T-helper 22 cell (primary cell): ENCODE measurements at places on chromosomes 2 and 18.

GRCh38 chr2:229340086-229340760, 69.1 kb upstream of the PID1 start:
- DNase-seq: no peak

- no peak for DNase-seq
Measured at GRCh38 chr2:137123226-137123625, 357.9 kb downstream of the THSD7B start.

- no peak for DNase-seq
Measured at GRCh38 chr2:74851191-74851566, 17.3 kb downstream of the HK2 start.

- no peak for DNase-seq
Measured at GRCh38 chr2:189076572-189076971, 102.4 kb downstream of the COL3A1 start.

DNA sequence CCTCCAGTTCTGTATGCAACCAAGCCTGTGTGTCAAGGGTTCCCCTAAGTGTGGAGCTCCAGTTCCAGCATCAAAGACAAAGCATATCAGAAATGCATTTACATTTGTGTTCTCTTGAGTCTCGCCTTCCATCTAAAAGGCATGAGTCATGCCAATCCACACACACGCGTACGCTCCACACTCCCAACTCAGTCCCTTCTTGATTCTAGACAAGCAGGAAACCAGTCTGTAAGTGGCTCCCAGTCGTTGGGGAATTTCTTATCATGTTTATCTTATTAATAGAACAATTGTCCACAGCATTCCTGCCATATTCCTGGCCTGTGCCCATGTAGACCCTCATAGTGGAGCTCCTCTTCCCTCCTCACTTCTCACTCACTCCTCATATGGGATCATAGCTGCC, 86.4 kb upstream of the SLC35G4 start:
- no peak for DNase-seq

DNA sequence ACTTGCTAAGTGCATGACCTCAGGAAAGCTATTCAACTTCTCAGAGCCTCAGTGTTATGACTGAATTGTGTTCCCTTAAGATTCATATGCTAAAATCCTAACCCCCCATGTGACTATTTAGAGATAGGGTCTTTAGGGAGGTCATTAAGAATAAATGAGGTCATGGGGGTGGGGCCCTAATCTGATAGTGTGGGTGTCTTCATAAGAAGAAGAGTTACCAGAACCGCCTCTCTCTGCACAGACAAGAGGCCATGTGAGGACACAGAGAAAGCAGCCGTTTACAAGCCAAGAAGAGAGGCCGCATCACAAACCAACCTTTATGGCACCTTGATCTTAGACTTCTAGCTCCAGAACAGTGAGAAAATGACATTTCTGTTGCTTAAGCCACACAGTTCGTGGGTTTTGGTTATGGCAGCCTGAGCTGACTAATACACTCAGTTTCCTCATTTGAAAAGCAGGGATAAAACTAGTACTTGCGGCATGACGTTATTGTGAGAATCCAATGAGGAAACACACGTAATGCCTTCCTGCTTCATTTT, 9.9 kb downstream of the SH2D6 start:
- DNase-seq: no peak

DNA sequence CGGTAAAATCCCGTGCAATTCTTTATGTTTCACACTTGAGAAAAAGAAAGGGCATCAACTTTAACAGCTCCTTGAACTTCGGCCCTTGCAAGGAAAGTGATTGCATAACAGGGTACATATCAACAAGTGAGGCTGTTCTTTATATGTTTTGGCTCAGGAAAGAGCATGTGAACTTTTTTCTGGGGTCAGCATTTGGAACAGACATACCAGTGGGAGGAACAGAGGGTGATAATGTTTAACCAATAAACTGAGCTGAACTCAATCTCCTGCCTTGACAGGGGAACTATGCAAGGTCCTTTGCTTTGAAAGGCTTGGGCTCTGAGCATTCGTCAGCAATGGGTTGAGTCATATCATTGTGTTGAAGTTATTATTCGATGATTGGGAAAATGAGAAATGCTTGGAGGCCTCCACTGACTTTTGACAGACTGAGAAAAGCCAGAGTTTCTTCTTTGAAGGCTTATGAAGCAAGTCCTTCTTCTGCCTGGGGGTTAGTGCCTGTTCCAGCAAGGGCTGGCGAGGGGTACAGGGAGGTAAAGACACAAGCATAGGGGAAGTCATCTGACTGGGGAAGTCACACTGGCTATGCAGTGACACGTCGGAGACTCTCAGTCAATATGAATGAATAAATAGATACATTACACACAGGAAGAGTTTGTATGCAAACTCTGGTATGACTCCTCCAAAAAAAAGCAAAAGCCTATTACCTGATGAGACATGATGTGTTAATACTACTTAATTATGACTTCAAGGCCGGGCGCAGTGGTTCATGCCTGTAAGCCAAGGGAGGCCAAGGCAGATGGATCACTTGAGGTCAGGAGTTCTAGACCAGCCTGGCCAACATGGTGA, 57.2 kb downstream of the CYB5A start:
- no peak for DNase-seq

DNA sequence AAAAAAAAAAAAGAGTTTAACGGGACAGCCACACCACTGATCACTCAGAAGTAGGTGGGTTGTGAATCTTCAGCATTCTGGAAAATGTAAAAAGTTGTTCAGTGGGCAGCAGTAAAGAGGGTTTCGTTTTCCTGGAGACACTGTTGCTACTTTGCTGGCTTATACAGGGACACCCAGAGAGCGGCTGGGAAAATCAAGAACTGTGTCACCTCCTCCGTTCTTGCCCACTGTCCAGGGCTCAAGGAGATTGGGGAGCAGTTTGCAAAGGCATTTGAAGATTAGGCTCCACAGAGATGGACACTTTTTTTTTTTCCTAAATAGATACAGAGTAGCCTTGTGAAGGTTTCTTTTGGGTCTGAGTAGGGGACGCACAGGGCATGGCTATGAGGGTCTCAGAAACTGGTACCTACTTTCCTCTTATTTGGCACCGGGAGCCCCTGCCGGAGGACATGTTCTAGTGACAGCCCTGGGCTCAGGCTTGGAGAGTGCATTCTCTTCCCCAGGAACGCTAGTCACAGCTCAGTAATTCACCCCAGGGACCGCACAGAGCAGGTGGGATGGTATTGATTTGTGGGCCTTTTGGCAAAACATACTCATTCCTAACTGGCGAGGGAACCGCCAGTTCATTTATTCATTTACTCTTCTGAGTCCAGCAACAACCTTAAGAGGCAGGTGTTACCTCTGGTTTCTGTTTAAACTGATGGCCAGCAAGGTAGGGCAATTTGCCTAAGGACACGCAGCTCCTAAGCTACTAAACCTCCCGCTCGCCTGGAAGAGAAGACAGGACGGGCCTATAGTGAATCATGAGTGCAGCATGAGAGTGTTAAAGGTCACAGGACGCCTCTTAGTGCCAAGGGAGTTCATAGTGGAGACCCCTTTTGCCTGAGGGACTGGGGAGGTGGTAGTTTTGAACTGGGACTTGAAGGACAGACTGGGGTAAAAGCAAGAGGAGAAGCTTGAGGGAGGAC, 53.1 kb downstream of the HPCAL1 start:
- DNase-seq: no peak

- no peak for DNase-seq
Measured at GRCh38 chr2:375270-375955, 87.5 kb upstream of the ALKAL2 start.

GRCh38 chr2:15984368-15985255, 44.3 kb downstream of the MYCN start:
- DNase-seq: no peak

DNA sequence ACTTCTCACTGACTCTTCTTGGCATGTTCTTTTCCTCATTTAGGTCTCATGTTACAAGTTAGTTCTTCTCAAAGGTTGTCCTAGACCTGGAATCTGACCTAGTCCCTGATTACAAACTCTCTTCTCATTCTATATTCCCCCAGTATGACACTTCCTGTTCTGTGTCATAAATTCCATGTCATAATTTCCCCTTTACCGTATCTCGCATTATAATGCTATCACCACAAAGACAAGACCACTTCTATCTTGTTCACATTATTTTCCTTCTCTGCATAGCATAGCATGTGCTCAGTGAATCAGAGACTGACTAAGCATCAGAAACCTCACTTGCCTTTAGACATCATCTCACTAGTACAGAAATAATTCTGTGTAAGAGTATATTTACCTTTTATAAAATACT, 63.6 kb upstream of the CAVIN2 start:
- DNase-seq: no peak

DNA sequence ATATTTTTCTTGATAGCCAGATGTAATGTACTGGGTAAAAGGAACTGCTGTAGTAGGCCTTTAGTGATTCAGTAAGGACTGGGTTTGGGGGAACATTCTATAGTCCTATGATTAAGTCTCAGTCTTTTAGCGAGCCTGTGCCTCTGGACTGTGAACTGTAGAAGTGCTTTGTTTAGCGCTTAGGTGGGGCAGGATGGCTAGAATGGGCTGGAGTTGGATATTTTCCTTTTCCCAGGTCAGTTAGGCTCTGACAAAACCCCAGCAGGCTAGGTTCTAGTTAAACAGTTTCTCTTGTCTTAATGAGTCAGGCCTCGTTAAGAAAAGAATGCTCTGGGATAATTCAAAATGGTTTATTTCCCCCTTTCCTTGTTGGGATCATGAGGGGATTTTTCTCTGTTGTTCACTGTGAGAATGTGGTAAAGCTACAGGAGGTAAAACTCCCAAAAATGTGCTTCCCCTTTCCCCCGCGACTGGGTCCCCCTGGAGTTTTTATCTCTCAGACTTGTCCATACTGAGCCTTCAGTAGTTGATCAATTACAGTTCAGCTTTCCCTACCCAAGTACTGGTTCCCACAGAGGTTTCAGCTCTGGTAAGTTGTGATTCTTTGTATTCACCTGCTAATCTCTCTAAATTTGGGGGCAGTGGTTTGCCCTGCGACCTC, 31.5 kb downstream of the EHBP1 start:
- DNase-seq: no peak

GRCh38 chr2:227939271-227940027, 68.0 kb downstream of the DAW1 start:
- no peak for DNase-seq

DNA sequence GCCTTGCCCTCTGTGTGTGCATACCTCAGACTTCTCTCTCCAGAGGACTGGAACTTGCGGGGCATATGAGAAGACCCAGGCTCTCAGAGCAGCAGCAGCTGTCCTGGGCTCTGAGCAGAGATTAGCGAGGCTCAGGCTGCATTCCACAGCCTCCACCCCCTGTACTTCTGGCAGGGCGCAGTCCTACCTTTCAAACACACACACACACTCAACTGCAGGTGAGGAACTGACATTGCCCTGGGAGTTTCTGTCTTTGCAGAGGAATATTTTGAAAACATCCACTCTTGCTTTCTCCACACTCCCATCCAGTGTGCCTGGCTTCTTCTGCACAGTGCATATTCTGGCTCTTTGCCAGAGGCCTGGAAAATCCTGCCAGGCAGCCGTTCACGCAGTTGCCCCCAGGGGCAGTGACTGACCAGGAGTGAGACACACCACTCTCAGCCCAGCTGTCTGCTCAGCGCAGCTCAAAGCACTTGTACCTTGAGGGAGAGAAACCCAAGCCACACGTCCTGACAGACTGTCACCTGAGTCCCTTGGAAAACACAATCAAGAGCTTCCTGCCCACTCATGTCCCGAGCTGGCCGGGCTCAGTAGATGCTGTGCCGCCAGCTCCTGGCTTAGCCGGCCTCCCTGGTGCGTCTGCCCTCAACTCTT, 460.8 kb downstream of the RNF144A start:
- DNase-seq: no peak

DNA sequence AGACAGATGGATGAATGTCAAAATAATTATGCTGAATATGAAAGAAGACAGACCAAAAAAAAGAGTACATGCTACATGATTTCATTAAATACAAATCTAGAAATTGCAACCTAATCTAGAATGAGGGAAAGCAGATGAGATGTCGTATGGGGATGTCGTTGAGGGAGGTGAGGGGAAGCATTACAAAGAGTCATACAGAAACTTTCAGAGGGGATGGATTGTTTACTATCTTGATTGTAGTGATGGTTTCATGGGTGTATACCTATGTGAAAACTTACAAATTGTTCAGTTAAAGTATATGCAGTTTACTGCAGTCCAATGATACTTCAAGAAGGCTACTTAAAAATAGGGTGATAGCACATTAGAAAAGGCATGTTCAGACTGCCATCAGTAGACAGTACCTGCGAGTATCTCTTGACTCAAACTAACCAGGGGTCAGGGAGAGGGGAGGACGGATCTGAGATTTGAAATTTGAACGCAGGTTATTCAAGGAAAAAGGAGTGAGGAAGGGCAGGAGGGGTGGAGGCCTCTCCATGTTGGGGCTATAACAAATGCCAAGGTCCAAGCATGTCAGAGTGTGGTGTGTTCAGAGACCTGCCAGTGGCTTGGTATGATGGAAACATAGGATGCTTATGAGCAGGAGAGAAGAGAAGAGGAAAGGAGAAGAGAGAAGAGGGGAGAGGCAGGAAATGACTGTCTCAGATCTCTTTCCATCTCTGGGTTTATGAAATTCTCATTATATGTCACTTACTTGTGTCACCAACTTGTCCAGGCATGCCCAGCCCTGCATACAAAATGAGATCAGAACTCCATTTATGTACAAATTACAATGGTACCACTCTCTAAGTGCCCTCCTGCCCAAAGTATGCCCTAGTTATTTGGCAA, 257.3 kb upstream of the CXCR4 start:
- DNase-seq: no peak

DNA sequence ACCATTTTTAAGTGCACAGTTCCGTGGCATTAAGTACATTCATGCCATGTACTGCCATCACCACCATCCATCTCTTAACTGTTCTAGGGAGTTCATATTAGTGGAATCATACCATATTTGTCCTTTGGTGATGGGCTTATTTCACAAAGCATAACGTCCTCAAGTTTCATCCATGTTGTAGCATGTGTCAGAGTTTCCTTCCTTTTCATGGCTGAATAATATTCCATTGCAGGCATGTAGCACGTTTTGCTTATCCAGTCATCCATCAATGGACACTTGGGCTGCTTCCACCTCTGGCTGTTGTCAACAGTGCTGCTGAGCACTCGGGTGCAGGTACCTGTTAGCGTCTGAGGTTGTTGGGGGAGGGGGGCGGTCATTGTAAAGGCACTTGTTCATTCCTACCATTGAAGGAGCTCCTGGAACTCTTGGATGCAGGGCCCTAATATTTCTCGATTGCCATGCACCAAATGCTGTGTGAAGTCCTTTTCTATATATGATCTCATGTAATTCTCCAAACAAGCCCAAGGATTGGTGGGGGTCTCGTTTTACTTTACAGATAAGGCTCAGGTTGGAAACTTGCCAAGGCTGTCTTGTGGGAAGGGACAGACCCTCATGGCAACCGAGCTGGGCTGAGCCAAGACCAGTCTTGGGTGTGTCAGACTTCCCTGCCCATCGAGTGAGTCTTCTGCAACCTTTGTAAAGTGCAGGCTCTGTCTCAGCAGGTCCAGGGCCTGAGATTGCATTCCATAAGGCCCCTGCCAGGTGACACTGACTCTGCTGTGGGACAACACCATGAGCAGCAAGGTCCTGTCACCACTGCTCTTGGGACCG, 42.9 kb upstream of the SH3RF3 start:
- no peak for DNase-seq

- no peak for DNase-seq
Measured at GRCh38 chr18:44579028-44579702, 101.5 kb upstream of the SETBP1 start.
